Endothelial cell of umbilical vein (primary cell): ENCODE measurements at places on chromosomes 1 and 21. TPM values are rescaled to one million over a fixed set of nuclear protein-coding genes. Genes with fewer than 3 reads are reported as not detected.
A peak's percentile ranks its signal among the peaks of the same experiment; 100 is the strongest.

GPATCH2 gene
- total RNA-seq = 12.4 and 15.6 TPM in 2 replicates

ANGPTL3 gene
- total RNA-seq = not detected in 2 replicates

OR2T8 gene
- total RNA-seq = not detected in 2 replicates

S100A7 gene
- total RNA-seq = not detected in 2 replicates

CRB1 gene
- total RNA-seq = not detected in 2 replicates

GRCh38 chr1:41241749-41242341 is at the start of gene SCMH1:
TSS of gene SCMH1 (minus strand) at chr1:41242306. CDS start at chr1:41186133, 56,173 bp downstream.
- peak; percentile 46 for DNase-seq
